Frontal cortex (tissue), 4 donors: ENCODE measurements at places on chromosomes 5 and 9. TPM values are rescaled to one million over a fixed set of nuclear protein-coding genes. Genes with fewer than 3 reads are reported as not detected.

GRCh38 chr9:136521537-136521936, 24.3 kb downstream of the NOTCH1 start:
- no peak for DNase-seq

GRCh38 chr9:131276094-131276888, at the start of gene FAM78A:
FAM78A (minus strand) TSS chr9:131276510; CDS start chr9:131276179, 331 bp downstream.
- no peak for DNase-seq

Gene MYORG
- total RNA-seq = 2.4 TPM

- DNase-seq = no peak
Observed at GRCh38 chr9:129458155-129458661, 162.7 kb downstream of the C9orf50 start.

- no peak for DNase-seq
Observed at GRCh38 chr9:114631166-114631565, 20.1 kb downstream of the TMEM268 start.

Gene IRGM
- not detected for total RNA-seq
